Fibroblast of skin of scalp (primary cell): ENCODE measurements at places on chromosomes 5 and 9.

DNA sequence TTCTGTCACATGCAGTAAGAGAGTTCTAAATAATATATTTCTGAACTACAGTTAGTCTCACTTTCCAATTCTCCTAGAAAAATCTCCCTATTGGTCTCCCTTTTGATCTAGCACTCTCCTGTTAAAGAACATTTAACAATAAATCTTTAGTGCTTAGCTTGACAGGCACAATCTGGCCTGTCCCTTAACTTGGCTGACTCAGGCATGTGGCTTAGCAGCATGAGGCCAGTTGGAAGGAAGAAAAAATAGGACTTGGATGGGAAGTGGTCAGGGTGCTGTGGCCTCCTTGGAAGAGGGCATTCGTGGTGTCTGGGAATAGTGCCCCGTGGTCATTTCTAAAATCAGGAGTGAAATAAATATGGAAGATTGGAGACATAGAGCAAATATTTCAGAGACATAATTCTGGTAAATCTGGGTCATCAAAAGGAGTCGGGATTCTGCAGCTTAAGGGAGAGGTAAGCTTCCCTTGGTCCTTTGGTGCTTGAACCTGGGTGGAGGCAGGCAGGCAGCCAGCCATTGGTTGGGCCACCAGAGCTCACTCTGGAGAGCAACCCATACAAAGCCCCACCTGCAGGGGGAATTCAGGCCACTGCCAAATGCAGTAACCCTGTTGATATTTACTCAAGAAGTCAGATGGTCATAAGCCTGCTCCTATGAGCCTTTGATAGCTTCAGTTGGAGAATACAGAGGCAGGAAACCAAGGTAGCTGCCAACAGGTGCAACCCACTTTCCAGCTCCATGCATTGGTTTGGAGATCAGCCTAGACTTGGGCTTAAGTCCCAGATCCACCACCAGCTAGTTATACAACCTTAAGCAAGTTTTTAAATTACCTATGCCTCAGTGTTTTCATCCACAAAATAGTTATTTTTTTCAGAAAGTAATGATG, 28.8 kb upstream of the TLE4 start:
- DNase-seq, result no peak

DNA sequence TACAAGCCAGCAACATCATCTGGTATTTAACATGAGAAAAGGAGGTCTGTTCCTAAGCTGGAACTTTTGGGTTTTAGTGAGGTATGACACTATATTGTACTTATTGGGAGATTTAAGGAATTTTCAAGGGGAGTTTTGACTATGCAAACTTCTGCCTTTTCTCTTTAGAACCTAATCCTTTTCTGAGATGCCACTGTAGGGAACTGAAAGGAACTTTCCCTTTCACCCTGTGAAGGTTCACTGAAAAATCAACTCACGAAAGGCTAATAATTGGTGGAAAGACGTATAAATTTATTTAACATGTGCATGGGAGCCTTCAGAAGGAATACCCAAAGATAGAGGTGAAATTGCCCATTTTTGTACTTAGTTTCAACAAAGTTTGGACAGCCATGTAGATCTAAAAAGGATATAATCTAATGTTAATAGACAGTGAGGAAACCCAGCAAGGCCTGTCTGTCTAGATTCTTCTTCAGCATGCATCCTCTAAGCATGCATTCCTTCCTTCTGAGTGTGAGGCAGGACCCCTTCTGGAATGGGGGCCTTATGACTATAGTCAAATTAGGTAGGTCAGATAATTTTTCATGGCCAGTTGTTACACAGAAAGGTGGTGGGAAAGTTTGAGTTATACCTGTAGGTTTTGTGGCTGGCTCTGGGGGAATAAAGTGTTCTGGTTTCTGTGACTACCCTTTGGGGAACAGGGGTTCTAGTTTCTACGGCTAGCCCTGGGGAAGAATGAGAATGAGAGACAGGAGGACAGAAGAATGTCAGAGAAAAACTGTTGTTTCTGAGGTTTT, 200.3 kb downstream of the C9orf152 start:
- peak; percentile 50 for DNase-seq

- DNase-seq, result no peak
Measured at GRCh38 chr9:10104774-10105173, 508.0 kb downstream of the PTPRD start.

DNA sequence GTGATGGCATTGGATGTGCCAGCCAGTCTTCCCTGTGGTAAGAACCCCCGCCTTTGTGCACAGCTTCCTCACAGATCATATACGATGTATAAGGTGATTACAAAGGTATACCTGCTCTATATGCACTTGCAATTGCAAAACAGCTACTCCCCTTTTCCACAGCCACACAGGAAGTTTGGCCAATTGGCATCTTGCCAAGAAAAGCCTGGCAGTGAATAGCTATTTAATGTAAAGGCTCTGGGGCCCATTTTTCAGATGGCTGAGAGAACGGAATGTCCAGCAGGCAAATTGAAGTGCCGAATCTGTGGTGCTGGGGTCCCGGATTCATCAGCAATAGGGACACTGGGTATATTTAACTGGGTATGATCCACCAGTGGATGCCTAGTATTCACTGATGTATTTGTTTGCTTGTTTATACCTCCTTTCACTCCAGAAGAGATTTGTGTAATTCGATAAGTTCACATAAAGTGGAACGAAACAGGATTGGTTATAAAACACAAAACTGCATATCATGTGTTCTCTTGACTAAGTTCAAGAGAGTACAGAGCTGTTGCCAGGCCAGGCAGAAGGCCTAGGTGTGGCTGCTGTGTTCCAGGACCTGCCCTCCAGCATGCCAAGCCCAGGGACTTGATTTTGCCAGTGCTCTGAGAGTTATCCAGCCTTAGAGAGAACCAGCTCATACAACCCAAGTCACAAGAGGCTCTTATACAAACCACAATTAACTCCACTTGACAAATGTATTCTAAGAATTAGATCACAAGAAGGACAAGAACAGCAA, 27.7 kb upstream of the GABRP start:
- peak; percentile 13 for DNase-seq

DNA sequence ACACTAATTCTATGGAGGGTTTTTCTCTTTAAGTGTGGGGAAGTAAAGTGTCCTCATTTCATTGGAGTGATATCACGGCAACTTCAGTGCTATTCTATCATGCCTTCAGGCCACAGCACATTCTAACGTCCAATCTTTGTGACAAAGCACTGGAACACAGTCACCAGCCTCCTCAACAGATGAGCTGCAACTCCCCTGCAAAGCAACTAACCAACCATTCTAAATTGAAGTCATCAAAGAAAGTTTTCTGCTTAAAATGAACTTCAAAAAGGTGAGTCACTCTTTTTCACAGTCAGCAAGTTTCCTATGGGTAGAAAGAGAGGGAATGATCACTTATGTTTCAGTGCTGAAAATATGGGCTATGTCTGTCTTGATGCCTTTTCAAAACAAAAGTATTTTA, 190.8 kb downstream of the ELAVL2 start:
- DNase-seq, result no peak

DNA sequence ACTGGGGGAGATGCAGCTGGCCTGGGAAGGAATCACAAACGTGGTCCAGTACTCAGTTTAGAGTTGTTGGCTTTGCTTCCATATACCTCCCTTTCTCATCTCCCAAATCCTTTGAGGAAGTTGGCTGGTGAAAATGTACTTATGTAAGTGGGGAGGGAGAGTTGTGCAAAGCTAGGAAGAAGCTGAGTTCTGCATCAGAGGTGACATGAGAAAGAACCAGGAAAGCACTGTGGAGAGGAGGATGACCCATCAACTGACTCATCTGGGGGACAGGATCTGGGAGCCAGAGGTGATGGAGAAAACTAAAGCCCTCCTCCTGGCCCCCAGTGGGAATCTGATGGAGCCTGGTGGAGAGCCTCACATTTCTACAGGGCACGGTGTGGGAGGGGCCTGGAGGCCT, 16.2 kb downstream of the KCNMB1 start:
- DNase-seq, result no peak

DNA sequence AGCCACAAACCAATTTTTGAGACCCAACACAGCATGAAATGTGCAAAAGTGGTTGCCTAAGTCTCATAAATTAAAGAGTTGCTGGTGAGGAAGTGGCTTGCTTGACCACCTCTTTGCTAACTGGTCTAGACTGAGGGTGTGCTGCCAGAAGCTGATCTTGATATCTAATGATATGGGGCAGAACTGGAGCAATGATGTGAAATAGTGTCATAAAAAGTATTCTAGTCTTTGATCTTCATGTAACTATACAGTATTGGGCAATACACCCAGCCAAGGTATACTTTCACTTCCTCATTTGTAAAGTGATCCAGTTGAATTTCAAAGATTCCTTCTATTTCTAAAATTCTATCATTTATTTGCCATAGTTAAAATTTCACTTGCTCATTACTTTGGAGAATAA, 5.9 kb upstream of the YTHDC2 start:
- no peak for DNase-seq
